Activated naive CD4-positive, alpha-beta T cell treated with anti-CD3 and anti-CD28 coated beads for 36 hours (primary cell): ENCODE measurements at places on chromosomes 11 and 22.
A peak's percentile ranks its signal among the peaks of the same experiment; 100 is the strongest.

GRCh38 chr11:68741463-68741862 is 9.9 kb downstream of the TESMIN start:
- DNase-seq, result no peak

GRCh38 chr11:44179173-44179572 is 83.7 kb downstream of the EXT2 start:
- no peak for DNase-seq

GRCh38 chr11:106495046-106495445 is 417.6 kb downstream of the AASDHPPT start:
- DNase-seq, result no peak

- DNase-seq, result no peak
These were observed 54.1 kb upstream of the SLC25A1 start for GRCh38 chr22:19232623-19233022.

GRCh38 chr11:95917193-95918036 is 6.5 kb downstream of the MTMR2 start:
- no peak for DNase-seq

GRCh38 chr11:126686938-126687337 is 313.6 kb downstream of the KIRREL3 start:
- no peak for DNase-seq

DNA sequence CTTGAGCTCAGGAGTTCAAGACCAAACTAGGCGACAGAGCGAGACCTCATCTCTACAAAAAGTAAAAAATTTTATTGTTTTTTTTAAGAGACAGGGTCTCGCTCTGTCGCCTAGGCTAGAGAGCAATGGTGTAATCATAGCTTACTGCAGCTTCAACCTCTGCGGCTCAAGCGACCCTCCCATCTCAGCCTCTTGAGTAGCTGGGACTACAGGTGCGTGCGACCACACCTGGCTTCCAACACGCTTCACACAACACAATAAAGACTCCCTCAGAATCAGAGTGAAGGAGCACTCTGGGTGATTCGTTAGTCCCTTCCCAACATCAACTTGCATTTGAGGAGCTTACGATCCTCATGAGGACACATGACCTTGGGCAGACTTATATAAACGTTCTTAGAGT is 79.5 kb upstream of the APOA1 start:
- DNase-seq, result no peak

- no peak for DNase-seq
These were observed 14.6 kb downstream of the GLB1L2 start for GRCh38 chr11:134346101-134346975.

DNA sequence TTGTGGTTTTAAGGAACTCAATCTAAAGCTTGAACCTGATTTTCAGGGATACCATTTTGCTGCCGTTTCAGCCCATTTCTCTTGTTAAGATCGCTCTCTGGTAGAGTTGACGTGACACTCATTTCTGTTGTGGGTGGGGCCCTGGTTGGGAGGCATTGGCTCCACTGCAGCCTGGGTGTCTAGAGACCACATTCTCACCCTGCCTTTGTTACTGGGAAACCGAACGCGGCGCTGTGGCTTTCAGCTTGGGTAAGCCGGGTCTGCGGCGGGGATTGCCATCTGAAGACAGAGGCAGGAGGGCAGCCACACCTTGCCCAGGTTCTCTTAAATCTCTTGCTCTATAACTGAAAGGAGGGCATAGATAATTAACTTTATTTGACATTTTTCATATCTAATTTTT is 3.2 kb downstream of the EHF start:
- no peak for DNase-seq

- DNase-seq, result peak; percentile 70
These were observed 11.6 kb upstream of the ALKBH3 start for GRCh38 chr11:43868852-43869567.

DNA sequence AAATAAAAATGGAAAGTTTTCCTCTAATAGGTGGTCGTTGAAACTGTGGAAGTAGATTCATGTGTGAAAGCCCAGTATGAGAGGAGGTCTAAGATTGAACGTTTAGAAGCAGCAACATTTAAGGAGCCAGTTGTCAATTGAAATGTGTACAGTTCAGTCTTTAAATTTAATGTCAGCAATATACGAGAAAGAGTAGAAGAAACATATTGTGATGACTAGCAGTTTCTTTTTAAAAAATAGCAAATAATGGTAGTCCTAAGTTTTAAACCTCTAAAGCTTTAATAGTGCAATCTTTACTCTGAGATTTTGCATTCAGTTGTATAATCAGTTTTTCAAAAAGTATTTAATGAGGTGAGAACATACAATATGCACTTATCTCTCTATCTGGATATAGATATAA is 44.9 kb downstream of the TMEM135 start:
- no peak for DNase-seq

GRCh38 chr11:16936643-16937042 is 77.6 kb downstream of the PLEKHA7 start:
- DNase-seq, result no peak

GRCh38 chr11:45527898-45528297 is 137.5 kb downstream of the CHST1 start:
- DNase-seq, result peak; percentile 69

DNA sequence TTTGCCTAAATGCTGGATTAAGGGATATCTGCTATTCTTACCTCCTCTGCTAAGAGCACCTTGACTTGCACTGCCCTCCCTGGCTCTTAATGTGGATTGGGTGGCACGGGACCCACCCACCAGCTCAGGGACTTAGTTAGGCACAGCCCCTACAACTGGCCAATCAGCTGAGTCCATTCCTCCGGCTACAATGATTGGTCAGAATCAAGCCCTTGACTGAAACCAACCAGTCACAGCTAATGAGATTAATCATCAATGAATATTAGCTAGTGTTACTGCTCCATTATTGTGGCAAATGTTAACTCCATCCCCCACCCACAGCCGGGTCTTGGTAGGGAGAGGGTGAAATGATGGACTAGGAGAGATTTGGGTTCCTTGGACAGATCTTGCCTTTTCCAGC is 328.0 kb downstream of the MN1 start:
- DNase-seq, result no peak

DNA sequence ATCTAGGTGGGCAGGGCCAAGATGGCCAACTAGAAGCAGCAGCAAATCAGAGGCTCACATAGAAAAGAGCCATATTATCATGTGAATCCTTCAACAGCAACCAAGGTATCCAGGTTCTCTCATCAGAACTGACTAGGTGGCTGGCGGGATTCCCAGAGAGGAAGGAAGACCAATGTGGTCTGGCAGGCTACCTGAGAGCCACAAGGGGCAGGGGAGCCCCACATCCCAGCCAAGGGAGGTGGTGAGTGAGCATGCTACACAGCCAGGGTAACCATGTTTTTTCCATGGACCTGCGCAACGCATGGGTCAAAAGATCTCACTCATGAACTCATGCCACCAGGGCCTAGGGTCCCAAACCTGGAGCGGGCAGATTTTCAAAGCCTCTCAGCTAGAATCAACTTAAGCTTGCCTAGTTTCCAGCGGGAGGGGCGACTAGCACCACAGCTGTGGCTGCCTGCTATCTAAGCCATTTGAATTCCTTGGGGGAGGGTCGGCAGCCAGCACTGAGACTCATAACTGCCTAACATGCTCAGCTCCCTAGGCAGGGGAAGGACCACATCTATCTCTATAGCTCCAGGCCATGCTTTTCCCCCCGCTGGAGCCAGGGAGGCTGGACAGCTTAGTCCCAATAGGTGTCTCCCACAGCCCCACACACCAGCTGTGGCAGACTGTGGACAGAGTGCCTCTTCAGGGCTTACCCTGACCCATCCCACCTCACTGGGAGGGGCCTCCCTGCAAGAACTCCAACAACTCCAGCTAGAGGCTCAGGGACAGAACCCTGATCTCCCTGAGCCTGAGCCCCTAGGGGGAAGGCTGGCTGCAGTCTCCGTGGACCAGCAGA is 28.7 kb upstream of the CASP12 start:
- no peak for DNase-seq

- no peak for DNase-seq
These were observed 335.7 kb upstream of the PLET1 start for GRCh38 chr11:112596324-112596723.

DNA sequence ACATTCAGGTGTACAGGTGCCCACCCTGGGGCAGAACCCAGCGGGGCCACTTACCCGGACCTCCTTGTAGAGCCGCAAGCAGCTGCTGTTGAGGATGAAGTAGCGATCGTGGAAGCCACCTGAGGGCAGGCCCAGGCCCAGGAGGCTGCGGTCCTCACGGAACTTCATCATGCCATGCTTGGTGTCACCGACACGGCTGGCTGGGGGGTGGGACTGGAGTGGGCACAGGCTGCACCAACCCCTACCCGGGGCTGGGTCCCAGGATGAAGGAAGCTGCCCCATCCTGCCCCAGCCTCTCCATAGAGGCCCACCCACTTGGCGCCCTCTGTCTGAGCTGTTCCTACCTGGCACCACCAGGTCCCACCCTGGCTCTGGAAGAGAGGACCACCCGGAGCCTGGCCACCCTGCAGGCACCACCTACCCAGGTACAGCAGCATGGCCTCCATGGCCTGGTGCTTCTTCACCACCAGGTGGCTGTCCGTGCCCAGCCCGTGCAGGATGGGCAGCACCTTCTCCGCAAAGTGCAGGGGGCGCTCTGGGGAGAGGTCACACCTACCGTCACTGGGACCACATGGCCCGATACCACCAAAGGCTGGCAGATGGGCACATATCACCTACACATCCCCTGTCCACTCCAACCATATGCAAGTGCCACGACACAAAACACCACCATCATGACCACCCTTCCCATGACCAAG is 19.2 kb upstream of the PDE2A start:
- DNase-seq, result no peak

DNA sequence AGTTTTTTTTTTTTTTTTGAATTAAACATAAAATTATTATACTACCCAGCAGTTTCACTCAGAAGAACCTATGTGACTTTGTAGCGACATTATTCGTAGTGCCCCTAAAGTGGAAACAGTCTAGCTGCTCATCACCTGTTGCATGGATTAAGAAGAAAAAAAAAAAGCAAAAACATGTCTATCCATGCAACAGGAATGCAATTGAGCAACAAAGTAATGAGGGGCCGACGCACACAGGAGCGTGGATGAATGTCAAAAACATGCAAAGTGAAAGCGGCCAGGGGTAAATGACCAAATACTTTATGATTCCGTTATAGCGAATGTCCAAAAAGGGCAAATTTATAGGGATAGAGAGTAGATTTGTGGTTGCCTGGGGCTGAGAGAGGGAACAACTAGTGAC is 16.3 kb downstream of the MYO18B start:
- no peak for DNase-seq

GRCh38 chr11:120536797-120537169 is 25.2 kb downstream of the GRIK4 start:
- DNase-seq, result no peak

DNA sequence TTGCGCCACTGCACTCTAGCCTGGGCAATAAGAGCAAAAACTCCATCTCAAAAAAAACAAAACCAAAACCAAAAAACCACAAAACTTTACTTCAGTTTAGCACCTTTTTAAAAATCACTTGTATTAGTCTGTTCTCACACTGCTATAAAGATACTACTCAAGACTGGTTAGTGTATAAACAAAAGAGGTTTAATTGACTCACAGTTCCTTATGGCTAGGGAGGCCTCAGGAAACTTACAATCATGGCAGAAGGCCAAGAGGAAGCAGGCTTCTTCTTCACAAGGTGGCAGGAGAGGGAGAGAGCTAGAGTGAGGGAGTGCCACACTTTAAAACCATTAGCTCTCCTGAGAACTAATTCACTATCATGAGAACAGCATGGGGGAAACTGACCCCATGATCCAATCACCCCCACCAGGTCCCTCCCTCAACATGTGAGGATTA is 261.3 kb downstream of the TMEM135 start:
- DNase-seq, result no peak

GRCh38 chr11:3203221-3204043 is 15.2 kb downstream of the MRGPRG start:
- DNase-seq, result no peak

GRCh38 chr11:42596576-42597145 is 715.1 kb upstream of the API5 start:
- DNase-seq, result no peak

- no peak for DNase-seq
These were observed 352.5 kb upstream of the CCDC179 start for GRCh38 chr11:23212807-23213206.

- no peak for DNase-seq
These were observed 10.9 kb downstream of the RELA start for GRCh38 chr11:65651589-65652510.

DNA sequence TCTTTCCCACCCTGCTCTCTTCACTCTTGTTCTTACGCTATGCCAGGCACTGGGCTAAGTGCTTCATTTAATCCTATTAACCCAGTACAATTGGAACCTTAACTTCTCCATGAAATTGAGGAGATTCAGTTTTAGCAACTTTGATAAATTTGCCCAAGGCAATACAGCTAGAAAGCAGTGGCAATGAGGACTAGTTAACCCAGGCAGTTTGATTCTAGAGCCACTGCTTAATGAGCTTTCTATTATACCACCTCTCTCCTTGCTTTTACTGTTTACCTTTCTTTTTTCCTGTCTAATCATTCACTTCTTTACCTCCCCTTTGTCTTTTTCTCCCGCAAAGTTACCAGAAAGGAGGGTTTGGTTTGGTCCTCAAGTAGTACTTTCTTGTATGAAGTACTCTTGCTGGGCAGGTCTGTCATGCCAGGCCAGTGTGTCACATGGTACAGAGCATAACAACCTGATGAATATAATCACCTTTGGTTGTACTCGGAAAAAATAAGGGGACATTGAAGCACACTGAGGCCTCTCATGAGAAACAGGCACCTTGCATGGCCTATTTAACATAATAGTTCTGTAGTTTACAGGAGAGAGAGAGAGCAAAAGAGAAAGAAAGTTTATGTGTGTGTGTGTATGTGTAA is 70.6 kb downstream of the PDHX start:
- DNase-seq, result no peak

DNA sequence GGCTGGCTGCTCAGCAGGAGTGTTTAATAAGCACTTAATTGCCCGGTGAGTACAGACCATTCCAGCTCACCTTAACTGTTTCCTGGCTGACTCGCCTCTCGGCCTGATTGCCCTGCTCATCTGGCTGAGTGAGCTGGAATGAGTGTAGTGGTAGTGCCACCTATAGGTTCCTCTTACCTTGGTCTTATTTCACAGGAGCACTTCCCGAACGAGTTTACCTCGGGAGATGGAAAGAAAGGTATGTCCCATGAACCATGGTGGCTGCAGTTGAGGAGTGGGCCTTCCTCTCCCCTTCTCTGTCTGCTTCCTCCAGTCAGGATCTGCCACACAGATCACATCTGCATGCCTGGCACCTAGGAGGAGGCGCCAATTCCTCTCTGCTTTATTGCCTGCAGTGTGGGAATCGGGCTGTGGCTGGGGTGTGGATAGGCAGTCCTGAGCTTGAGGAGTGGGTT is 26.7 kb downstream of the UPB1 start:
- peak; percentile 67 for DNase-seq

DNA sequence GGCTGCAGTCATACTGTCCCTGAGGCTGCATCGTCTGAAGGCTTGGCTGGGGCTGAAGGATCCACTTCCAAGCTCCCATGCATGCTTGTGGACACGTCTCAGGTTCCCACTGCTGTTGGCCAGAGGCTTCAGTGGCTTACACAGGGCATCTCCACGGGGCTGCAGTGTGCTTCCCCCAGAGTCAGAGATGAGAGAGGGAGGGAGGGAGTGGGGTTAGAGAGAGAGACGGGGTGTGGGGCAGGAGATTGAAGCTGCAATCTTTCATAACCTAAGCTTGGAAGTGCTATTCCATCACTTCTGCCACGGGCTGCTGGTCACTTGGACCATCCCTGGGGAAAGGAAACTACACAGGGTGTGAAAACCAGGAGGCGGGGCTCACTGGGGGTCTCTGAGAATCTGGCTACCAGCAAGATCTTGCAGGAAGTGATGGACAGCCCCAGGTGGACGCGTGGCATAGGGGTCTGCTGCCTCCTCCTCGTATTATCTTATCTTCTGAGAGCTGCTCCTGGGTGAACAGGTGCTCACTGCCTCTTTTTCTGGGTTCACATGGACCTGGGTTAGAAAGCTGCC is 63.0 kb upstream of the MYEOV start:
- DNase-seq, result no peak
